ENCODE measurements at places on chromosomes 4 and X.

DNA sequence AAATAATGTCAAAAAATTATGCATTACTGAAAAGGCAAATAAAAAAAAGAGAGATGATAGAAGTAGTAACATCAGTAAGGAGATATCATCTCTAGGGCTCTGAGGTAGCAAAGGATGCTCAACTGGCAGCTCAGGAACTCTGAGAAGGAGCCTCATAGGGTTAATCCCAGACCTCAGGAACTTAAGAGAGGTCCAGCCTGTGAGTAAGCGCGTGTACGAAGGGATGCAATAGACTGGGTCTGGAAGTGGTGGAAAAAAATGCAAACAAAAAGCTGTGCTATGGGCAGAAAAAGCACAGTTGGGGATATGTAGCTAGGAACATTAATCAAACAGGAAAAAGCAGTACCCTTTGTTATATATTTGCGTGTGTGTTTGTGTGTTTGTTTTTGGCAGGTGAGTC, 282.0 kb downstream of the GALNTL6 start:
- DNase-seq = no peak

DNA sequence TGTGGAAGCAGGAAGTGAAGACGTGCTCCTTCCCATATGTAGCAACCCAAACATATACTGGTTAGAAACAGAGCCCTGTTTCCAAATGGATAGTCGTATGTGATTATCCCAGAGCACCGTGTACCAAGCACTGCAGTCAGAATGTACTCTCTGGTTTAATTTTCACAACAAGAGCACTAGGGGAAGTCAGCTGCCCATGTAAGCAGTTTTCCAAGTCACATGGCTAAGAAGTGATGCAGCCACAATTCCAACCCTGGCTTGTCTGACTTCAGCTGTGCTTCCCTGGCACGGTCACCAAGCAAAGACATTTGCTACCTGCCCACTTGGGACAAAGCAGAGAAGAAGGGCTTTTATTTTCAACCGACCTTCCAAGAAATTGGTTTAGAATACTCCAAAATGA, 28.2 kb upstream of the CEP135 start:
- DNase-seq = no peak

DNA sequence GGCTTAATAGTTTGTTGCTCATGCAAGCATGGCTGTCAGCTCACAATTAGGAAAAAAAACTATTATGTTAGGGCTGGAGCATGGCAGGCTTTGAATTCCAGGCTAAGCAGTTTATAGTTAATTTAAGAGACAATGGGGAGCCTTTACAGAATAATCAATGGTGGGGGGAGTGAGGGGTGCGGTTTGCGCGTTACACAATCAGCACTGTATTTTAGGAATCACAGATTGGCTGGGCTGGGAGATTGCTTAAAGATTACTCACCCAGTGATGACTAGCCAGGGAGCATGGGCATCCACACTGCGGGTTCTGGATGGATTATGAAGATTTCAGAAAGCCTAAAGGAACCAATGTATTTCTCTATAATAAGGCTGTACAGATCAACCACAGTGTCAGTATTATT, 186.6 kb downstream of the SOX3 start:
- no peak for DNase-seq

- DNase-seq = peak; percentile 43
Observed at GRCh38 chrX:100768679-100769338, 36.9 kb upstream of the SYTL4 start.

GRCh38 chr4:1628892-1629698, 55.0 kb downstream of the FAM53A start:
- DNase-seq = no peak

GRCh38 chrX:149504226-149504914, 736 bp downstream of the IDS start:
- DNase-seq = no peak

- DNase-seq = no peak
Observed at GRCh38 chrX:50081282-50081889, 119.4 kb downstream of the AKAP4 start.

DNA sequence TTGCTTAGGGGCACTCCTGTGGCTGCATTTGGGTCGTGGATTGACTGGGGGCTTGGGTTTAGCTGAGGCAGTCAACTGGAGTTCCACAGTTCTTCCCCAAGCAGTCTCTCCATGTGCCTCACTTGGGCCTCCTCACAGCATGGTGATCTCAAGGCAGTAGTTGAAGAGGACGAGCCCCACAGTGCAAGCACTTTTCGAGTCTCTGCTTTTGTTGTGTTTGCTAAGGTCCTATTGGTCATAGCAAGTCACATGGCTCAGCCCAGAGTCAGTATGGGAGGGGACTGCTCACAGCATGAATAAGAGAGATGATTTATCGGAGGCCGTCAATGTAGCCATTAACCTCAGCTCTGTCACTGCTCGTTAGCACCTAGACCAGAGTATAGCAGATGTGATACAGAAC, 29.7 kb downstream of the BMX start:
- DNase-seq = no peak

GRCh38 chr4:95068818-95069478, 311.2 kb downstream of the BMPR1B start:
- no peak for DNase-seq

- no peak for DNase-seq
Observed at GRCh38 chr4:109302361-109303139, at the start of gene COL25A1. Gene COL25A1, minus strand, starts transcription at chr4:109302658.

DNA sequence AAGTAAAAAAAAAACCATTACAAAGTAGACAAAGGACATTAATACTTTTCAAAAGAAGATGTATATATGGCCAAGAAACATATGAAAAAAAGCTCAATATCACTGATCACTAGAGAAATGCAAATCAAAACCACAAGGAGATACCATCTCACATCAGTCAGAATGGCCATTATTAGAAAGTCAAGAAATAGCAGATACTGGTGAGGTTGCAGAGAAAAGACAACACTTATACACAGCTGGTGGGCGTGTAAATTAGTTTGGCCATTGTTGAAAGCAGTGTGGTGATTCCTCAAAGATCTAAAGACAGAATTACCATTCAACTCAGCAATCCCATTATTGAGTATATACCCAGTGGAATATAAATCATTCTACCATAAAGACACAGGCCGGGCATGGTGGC, 39.3 kb downstream of the TASL start:
- no peak for DNase-seq

DNA sequence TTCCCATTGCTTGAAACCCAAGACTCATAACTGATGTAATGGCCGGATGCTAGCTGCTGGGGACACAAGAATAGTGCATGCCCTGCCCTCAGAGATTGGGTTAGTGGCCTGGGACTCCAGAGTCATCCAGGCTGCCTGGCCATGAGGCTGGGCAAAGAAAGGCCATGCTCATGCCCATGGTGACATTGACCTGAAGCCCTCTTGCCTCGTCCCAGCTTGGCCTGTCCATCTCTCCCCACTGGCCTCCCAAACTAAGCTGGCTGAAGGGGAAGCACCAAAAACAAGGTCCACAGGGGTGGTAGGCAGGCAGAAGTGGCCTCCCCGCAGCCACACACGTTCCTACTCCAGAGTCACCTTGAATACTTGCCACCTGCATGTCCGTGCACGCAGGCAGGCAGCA, 141.8 kb downstream of the EVC2 start:
- DNase-seq = no peak

- DNase-seq = no peak
Observed at GRCh38 chrX:136529795-136530194, 2.2 kb upstream of the VGLL1 start.

DNA sequence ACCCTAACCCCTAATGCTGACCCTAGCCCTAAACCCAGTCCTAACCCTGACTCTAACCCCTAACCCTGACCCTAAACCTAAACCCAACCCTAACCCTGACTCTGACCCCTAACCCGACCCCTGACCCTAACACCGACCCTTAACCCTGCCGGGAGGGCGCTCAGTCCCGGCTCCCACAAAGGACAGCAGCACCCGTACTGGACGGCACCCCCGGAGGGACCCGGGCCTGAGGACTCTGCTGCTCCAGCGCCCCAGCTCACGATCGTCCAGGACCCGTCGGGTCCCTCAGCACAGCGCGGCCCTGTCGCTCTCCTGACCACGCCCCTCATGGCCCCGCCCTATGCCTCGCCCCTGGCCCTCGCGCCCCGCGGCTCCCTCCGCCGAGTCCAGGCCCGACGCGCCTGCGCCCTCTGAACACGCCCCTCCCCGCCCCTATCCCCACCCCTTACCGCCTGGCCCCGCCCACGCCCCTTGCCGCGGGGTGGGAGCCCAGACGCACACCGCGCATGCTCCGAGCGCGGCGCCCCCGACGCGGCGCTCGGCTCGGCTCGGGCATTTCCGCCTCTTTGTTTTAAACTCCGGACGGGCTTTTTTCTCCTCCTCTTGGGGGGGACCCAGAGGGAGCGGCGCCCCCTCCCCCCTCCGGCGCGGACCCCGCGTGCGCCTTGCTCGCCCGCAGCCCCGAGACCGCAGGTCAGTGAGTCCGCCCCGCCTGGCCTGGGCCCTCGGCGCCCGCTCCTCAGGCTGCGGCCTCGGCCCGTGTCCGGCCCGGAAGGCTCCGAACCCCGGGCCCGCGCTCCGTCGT, at the start of gene PCGF3:
PCGF3 (plus strand) TSS at position 555 of the 805 bp plus-strand sequence. CDS start 27,849 bp downstream, outside the sequence.
- peak; percentile 85 for DNase-seq

DNA sequence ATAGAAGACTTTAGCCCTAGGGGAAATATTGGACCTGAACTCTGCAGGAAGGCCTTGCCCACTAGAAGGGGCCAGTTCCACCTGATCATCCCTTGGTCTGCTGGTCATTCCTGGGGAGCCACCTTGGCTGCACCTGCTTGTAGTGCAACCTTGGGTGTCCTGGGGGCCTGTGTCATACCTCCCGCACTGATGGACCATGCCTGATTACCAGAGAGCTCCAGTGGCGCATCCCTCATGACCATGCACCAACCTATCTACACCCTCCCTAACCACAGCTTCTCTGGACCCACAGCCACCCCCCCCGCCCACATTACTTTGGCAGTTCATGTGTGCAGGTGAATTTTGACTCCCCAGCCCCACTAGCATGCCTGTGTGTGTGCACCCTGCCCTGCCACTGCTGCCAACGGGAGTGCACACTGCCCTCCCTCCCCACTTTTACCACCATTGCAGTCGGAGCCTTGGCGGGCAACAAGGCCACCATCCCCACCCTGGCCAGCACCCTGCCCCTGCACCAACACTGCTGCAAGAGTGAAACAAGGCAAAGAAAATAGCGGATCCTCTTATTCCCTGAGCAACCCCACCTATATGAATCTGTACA, 208.1 kb downstream of the FAM47B start:
- no peak for DNase-seq

DNA sequence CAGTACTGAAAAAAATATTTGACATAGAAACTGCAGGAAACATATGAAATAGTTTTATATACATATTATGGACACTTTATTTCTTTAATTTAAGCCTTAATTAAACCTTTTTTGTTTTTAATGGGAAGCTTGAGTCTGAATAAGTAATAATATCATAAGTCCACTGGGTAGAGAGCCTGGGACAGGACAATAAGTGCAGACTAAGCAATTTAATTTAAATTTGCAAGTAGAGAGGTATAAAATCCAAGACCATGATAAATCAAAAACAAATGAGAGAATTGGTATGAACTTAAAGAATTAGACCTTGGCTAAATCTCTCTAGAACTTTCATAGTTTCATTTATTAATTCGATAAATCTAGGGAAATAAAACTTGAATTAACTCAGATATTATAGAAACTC, 571.2 kb downstream of the ARAP2 start:
- no peak for DNase-seq

DNA sequence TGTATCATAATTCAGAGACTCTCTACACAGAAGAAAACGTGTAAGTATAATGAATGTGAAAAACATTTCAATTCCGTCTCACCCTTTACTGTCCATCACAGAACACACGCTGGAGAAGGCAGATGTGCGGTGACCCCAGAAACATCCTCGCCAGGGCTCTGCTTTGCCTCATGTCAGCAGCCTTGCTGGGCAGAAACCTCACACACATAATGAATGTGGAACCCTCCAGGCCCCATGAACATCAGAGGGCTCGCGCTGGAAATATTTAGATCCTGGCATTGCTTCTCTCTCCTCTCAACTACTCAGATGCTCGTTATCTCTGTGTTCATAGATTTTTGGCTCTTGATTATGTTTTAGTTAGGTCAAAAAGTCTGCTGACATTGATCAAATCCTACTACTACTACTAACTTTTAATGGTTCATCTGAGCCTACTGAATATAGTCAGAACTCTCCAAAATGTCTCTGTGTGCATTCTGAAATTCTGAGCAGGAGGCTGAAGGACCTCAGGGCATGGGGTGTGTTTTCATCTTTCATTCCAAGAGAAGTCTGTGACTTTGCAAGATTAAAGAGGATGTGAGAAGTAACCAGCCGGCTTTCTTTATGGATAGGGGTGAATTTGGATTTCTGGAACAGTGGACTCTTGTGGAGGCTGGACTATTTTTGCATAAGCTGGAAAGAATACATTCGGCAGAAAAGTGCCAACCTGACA, 27.0 kb downstream of the SMIM43 start:
- no peak for DNase-seq

DNA sequence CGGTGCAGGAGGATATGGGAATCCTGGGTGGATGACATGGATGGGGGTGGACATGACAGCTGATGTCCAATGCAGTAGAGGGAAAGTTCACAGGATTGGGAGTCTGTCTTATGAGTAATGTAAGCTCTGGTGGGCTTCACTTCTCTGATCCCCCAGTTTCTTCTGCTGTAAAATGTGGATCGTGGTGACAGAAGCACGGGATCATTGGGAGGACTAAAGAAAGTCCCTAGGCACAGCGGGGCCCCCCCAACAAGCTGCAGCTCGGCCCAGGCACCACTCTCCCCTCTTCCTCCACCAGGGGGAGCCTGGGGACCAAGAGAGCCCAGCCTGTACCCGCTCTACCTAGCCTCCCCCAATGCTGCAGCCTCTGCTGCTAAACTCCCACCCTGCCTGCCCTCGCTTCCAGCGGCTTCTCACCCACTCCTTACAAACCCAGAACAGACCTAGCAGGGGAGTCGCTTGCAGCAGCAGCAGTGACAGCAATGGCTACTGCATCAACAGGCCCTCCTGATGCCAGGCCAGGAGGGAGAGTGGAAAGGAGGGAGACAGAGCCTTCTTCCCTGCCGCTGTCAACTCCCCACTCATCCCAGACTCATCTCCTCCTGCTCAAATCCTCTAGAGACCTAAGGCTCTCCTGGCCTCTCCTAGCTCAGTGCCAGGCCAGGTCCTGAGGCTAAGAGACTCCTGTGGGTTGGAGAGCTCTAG, 36.1 kb upstream of the IQSEC2 start:
- peak; percentile 10 for DNase-seq

Measured in NCI-H1048 (cell line).